ENCODE measurements at places on chromosomes 1 and 21. TPM values are rescaled to one million over a fixed set of nuclear protein-coding genes. Genes with fewer than 3 reads are reported as not detected.

DNA sequence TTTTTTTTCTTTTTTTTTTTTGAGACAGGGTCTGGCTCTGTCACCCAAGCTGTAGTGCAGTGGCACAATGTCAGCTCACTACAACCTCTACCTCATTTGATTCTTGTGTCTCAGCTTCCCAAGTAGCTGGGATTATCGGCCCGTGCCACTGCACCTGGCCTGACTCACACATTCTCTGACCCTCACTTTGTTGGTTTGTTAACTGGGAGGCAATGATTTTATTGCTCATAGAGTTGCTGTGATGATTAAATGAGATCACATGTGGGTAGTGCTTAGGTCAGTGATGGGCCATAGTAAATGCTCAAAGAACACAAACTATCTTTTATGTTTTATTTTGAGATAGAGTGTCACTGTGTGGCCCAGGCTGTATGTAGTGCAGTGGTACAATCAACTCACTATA, 47.3 kb upstream of the SSBP3 start:
- no peak for DNase-seq

GRCh38 chr1:215417122-215417521, 150.0 kb upstream of the KCTD3 start:
- DNase-seq, result no peak

DNA sequence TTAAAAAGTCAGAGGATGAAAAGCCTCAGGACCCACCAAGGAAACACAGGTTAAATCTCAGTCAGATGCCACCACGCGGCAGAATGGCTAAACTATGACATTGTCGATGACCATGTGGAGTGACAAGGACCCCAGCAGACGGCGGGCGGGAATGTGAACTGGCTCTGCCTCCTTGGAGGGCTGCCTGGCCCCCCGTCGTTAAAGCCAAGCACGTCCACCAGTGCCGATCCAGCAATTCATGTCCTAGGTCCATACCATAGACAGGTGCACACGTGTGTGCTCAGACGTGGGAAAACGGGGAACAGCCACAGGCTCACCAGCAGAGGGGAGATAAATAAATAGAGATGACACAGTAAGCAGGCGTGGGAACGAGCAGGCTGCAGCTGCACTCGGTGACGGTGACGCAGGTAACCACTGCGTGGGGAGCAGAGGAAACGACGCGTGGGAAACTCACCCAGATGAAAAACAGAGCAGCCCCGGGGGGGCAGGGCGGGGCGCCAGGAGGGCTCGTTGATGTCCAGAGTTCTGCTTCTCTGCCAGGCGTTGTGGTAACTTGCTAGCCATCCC, 28.3 kb upstream of the PCBP3 start:
- peak; percentile 53 for DNase-seq

DHCR24 gene
- 217 TPM for total RNA-seq

SLC1A7 gene
- total RNA-seq, result 0.58 TPM

All from left colon (tissue), 2 donors.